Bronchus fibroblast of lung (primary cell): ENCODE measurements at places on chromosomes 11 and 22. TPM values are rescaled to one million over a fixed set of nuclear protein-coding genes. Genes with fewer than 3 reads are reported as not detected.

MUC6 gene
- not detected in 2 replicates for total RNA-seq

SLC22A25 gene
- not detected in 2 replicates for total RNA-seq

NPTXR gene
- total RNA-seq = 0.59 and 0.84 TPM in 2 replicates

RASL10A gene
- under 0.01 TPM in 1 of 2 replicates, not detected in the other for total RNA-seq

RIMBP3B gene
- 0.30 TPM in 1 of 2 replicates, not detected in the other for total RNA-seq

DDI1 gene
- total RNA-seq = not detected in 2 replicates

MFRP gene
- total RNA-seq = not detected in 2 replicates

ZP1 gene
- 0.30 and 0.50 TPM in 2 replicates for total RNA-seq

CARD18 gene
- not detected in 2 replicates for total RNA-seq

ANO1 gene
- not detected in 2 replicates for total RNA-seq

OR4D5 gene
- not detected in 2 replicates for total RNA-seq

POTEH gene
- not detected in 2 replicates for total RNA-seq

HORMAD2 gene
- total RNA-seq = not detected in 2 replicates

CALCB gene
- under 0.01 TPM in 2 replicates for total RNA-seq

APOA1 gene
- not detected in 2 replicates for total RNA-seq

ISX gene
- total RNA-seq = not detected in 2 replicates

SMDT1 gene
- total RNA-seq = 2.7 and 4.2 TPM in 2 replicates

PHF5A gene
- total RNA-seq = 52.2 and 61.0 TPM in 2 replicates

SLC22A12 gene
- total RNA-seq = not detected in 2 replicates

RIMBP3C gene
- 0.15 and 0.17 TPM in 2 replicates for total RNA-seq

ZNF280B gene
- total RNA-seq = 0.67 and 1.2 TPM in 2 replicates

SAA4 gene
- total RNA-seq = not detected in 2 replicates

SDF2L1 gene
- total RNA-seq = 61.7 and 72.7 TPM in 2 replicates

NXPE2 gene
- under 0.01 TPM in 1 of 2 replicates, not detected in the other for total RNA-seq
